Central memory CD4-positive, alpha-beta T cell (primary cell): ENCODE measurements at places on chromosomes 3 and 15.

DNA sequence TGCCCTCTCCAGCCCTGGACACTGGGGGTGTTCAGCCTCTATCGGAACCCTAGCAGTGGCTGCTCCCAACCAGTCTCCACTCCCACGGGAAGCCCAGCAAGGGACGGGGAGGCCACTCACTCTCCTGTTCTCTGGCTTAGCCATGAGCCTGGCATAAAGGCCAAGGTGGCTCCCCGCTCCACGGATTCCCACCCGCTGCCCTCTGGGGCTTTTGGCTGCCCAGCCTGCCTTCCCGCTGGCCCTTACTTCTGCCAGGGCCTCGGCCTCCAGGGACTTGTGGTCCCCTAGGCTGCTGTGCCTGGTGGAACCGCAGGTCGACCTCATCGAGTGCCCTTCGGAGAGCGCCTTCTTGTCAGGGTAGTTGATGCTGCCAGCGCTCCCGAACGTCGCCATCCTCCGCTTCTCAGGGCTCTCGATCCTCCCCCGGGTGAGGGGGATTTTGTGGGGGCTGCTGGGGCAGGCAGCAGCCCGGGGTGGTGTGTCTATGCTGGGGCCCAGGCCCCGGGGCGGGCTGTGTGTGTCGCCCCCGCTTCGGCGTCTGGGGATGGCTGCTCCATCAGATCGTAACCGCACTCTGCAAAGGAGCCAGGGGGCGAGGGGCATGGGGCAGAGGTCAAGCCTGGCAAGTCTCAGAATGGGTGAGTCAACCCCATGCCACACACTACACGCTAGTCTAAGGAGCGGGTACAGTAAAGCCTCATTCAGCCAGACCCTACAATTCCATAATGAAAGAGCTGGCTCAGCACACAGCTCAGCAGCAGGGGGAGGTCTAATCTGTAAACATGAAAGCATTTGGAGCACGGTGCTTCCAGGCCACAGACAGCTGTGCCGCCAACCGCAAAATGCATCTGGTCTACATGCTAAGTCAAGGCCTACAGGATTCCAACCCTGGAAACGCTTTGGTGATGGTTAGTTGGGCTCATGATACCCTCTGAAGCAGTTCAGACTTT lies 27.3 kb upstream of the RAD18 start:
- no peak for DNase-seq

GRCh38 chr15:90425726-90426346 lies 37.8 kb downstream of the IQGAP1 start:
- DNase-seq: no peak

- no peak for DNase-seq
Observed at GRCh38 chr3:38370861-38371260, 24.3 kb downstream of the XYLB start.

- DNase-seq: no peak
Observed at GRCh38 chr15:74964794-74965193, 8.2 kb upstream of the RPP25 start.

DNA sequence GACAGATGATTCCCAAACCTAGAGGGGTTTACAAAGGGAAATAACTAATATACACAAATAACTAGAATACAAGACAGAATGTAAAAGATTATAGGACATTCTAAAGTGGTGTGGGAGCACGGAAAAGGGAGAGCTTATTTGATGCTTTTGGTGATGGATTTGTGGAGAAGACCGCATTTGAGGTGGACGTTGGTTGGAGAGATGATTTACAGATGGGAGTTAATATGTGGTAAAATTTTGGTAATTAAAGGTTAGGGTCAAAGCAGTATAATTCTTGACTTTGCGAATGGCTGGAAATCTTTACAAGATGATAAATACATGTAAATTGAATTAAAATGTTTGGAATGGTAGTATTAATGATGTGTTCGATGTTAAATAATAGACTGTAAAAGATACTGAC lies 1.2 kb downstream of the KNL1 start:
- DNase-seq: no peak

DNA sequence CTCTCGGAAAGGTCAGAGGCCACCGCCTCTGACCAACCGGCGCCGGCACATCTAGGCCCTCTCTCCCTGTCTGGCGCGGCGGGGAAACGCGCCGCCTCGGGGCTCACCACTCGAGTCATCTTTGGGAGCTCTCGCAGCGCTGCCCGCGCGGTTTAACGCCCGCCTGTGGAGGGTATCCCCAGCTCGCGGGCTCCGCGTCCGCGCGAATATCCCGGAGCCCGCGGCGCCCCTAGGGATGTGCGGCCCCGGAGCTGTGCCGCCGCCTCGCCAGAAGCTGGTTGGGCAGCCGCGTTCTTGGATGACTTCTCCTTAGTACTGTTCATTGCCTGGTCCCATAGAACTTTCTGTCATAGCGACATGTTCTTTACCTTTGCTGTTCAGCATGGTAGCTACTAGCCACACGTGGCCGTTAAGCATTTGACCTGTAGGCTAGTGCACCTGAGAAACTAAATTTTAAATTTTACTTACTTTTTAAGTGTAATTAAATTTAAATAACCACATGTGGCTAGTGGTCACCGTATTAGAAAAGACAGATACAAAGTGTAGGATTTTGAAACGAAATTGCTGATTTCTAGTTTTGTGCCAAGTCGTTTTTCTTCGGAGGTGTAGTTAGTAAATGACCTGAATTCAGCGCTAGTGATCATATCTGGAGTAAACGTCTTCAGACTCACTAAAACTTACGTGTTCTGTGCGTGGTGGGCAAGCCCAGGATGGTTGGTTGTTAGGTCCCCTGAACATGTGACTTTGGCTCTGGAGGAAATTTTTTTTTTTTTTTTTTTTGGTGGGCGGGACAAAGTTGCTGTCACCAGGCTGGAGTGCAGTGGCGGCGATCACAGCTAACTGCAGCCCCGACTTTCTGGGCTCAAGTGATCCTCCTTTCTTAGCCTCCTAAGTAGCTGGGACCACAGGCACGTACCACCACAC lies 835 bp downstream of the ARIH2 start:
- DNase-seq: peak; percentile 66

DNA sequence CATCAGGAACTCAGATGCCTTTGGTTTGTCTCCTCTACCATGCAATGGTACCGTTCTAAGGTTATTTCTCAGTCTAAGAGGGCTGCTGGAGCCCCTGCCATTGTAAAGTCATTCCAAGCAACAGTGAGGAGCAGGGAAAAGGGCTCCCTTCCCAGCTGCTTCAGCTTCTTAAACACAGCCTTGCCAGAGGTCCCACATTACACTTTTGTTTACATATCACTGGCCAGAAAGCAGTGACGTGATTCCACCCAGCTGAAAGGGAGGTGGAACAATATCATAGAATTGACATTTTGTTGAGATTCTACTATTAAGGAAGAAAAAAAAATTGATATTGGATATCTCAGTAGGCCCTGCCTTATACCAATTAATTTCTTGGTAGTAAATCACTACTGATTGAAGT lies 194.6 kb downstream of the SUCLG2 start:
- no peak for DNase-seq

- peak; percentile 46 for DNase-seq
Observed at GRCh38 chr15:72722071-72722696, 36.2 kb downstream of the BBS4 start.

- DNase-seq: no peak
Observed at GRCh38 chr3:45113625-45114050, 32.5 kb downstream of the CDCP1 start.

- DNase-seq: no peak
Observed at GRCh38 chr3:194336601-194337355, 14.3 kb downstream of the CPN2 start.

GRCh38 chr3:101886626-101887025 lies 37.3 kb downstream of the NFKBIZ start:
- DNase-seq: no peak

GRCh38 chr3:148036331-148036876 lies 627.2 kb downstream of the ZIC1 start:
- no peak for DNase-seq

DNA sequence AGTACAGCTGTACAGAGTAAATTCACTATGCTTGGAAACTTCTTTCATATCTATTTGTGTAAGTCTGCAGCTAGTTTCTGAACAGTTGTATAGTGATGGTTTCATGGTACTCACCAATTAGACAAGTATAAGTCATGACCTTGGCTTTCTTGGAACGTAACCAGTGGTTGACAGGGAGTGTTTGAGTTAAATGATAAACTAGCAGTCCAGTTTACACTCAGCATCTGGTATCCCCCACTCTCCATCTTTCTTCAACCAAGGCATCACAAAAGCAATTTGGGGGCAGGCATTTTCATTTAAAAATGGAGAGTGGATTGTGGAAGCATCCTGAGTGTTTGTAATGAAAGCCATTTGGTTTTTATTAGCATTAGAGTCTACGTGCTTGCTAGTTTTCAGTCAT lies 26.0 kb downstream of the MME start:
- no peak for DNase-seq

DNA sequence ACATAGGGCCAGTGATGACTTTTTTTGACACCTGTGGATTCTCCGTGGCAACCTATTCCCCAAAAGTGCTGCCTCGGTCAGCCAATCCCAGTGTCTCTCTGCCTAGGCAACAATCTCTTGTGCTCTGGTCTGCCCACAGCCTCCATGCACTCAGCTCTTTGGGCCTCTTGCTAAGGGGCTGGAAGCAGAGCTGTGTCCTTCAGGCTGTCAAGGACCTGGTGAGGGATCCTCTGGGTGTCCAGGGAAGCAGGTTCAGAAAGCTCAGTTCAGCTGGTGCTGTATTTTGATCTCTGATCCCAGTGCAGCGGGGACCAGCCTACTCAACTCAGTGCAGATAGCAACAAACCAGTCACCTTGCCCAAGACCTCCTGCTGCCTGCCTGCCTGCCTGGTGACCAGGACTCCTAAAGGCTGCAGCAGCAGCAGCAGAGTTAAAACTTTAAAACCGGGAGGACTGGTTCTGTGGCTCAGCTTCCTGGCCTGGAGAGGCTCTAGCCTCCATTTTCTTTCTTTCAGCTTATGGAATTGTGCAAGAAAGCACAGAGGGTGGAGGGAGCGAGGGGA lies 6.2 kb downstream of the PAK6 start:
- DNase-seq: no peak

GRCh38 chr3:73710340-73710739 lies 85.6 kb upstream of the PDZRN3 start:
- DNase-seq: no peak

DNA sequence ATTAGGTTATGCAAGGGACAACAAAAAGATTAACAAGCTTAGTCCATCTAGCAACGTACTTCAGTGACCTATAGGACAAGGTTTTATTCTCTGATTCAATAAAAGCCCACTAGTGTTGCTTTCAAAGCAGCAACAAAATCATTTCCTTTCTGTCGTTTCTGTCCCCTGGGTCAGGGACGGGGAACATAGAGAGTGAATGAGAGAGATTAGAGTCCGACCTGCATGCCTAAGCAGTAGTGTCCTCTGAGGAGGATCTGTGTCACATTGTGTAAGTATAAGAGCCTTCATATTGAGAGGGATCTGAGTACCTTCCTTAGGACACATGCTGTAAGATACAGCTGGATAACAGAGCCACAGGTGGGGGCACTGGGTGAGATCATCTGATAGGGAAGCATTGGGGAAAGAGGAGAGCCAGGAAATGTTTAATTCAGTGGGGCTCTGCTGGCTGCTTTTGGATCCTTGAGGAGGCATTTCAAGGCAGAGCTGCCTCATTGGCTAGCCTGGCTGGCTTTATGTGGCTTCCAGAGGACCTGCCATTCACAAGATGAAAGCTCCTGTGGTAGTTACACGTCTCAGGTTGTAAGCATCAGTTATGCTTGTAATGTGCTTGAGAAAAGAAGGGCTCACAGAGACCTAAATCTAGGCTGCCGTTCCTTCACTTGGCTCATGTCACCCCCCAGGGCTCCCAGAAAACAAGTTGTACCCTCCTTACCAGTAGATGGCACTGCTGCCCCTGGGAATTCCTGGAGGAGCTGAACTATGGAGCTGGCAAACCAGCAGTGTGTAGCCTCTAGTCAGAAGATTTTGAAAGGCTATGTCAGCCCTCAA lies 2.7 kb downstream of the TMEM108 start:
- no peak for DNase-seq

DNA sequence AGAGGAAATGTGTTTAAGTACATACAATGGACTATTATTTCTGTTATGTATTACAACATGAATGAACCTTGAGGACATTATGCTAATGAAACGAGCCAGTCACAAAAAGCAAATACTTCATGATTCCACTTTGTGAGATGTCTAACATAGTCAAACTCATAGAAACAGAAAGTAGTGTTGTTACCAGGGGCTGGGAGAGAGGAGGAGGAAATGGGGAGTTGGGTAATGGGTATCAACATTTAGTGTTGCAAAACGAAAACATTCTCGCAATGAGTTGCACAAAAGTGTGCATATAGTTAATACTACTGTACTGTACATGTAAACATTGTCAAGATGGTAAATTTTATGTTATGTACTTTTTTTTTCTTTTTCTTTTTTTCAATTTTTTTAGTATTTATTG lies 194.3 kb downstream of the IL5RA start:
- no peak for DNase-seq

GRCh38 chr3:64188810-64189560 lies 36.3 kb downstream of the PRICKLE2 start:
- DNase-seq: no peak

DNA sequence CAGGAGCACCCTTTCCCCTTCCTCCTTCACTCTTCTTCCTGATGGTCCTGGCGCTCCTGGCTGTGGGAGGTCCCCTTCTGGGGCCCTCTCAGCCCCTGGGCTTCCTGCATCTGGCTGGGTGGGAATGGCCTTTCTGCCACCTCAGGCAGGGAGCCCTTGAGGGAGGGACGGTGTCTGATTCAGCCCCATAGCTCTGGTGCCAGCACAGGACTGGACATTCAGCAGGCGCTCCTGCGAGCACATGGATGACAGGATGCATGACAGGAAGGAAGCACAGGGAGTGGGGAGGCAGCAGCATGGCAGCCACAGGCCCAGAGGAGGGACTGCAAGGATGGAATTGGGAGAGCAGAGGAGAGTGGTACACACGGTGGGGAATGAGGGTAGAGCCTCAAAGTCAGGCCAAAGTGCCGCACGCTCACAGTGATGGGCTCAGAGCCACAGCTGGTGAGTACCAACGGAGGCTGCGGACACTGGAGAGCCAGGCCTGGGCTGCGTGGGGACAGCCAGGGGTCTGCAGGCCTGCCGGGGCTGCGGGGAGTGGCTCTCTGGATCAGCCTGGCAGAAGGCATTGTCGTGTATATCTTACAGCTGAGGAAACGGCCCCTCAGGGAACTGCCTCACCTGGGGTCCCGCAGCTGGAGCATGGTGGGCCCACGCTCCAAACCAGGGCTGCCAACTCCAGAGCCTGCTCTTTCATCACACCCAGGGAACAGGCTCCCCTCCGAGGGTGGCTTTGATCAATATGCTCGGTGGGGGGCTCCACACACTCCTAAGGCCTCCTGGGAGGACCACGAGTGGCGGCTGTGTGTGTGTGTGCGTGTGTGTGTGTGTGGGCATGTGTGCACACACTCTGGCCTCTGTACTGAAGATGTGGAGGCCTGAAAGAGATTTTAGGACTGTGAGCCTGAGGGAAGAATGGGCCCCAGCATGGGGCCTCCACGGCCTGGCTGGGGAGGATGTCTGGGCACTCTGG lies 51.4 kb upstream of the CTSH start:
- DNase-seq: no peak

GRCh38 chr15:90047956-90048575 lies 46.9 kb downstream of the ZNF710 start:
- no peak for DNase-seq
